Activated CD4-positive, alpha-beta T cell treated with anti-CD3 and anti-CD28 coated beads for 36 hours (primary cell): ENCODE measurements at places on chromosomes 13 and 19. TPM values are rescaled to one million over a fixed set of nuclear protein-coding genes. Genes with fewer than 3 reads are reported as not detected.
A peak's percentile ranks its signal among the peaks of the same experiment; 100 is the strongest.

DNA sequence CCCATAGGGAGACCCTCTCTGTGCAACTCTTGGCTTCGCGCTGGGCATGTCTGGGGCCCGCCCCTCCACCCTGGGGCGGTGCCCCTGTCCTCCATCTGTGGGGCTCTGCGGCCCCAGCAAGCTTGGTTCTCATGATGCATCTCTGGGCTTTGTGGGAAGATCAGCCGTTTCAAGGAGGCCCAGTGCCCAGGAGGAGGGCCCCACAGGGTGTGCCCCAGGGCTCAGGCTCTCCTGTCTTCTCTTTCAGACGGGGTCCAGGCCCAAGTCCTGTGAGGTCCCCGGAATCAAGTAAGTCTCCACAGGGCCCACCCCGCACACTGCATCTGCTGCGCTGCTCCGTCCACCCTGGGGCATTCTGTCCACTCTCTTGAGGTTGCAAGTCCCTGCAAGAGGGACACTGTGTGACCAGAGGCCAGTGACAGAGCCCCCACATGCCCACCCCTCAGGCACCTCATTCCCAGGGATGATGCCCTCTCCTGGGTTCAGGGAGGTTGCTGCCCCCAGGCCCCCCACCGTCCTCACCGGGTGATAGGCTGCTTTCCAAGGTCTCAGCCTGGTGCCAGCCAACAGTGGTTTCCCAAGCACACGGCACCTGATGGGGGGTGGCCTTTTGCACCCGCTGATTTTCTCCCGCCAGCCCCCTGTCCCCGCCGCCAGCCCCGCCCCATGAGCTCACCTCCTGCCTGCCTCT is 31.7 kb downstream of the COMP start:
- no peak for DNase-seq

GRCh38 chr13:71964491-71965100 is 97.6 kb upstream of the DACH1 start:
- no peak for DNase-seq

GRCh38 chr13:97573011-97573410 is 139.0 kb downstream of the RAP2A start:
- no peak for DNase-seq

DNA sequence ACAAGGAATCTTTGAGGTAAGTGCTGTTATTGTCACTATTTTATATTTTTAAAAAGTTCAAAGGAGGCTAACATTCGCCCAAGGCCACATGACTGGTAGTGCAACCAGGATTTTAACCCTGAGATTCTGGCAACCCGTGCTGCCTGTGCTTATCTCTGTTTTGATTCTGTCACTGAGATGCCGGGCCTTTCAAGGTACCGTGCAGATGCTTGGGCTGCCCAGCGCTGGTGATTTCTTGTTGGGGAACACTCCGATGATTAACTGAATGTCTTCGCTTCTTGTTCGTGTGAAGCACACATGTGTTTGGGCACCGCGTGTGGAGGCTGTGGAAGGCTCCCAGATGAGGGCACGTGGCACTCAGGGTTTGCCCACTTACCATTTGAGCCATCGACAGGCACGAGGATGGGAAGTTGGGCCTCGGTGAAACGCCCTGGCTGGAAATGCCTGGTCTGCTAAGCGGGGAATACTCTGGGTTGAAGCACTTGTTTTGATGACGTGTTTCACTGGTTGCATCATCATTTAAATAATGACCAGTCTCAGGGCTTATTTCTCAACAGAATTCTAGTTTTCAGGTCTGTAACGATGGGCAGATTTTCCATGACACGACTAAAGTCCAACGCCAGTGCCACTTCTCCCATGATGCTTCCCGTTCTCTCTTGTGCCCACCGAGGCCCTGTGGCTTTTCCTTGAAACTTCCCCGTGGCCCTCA is 392.7 kb downstream of the FGF9 start:
- no peak for DNase-seq

DNA sequence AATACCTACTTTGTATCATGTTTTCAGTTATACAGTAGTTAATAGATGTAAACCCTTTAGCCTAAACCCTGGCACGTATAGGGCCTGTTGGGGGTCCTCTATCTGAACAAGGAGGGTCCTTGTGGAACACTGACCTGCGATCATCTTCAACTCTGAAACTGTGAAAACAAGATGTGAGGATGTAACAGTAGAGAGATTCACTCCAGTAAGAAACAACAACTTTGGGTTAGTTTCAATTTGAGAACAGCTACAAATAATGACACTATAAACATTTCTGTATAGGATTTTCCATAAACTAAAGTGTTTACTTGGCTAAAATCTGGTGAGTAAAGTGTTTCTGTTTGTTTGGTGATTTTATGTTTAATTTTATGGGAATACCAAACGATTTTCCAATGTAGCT is 2.1 kb downstream of the CLC start:
- no peak for DNase-seq

- DNase-seq = no peak
These were observed 475.5 kb downstream of the TSHZ3 start for GRCh38 chr19:30873691-30874090.

DNA sequence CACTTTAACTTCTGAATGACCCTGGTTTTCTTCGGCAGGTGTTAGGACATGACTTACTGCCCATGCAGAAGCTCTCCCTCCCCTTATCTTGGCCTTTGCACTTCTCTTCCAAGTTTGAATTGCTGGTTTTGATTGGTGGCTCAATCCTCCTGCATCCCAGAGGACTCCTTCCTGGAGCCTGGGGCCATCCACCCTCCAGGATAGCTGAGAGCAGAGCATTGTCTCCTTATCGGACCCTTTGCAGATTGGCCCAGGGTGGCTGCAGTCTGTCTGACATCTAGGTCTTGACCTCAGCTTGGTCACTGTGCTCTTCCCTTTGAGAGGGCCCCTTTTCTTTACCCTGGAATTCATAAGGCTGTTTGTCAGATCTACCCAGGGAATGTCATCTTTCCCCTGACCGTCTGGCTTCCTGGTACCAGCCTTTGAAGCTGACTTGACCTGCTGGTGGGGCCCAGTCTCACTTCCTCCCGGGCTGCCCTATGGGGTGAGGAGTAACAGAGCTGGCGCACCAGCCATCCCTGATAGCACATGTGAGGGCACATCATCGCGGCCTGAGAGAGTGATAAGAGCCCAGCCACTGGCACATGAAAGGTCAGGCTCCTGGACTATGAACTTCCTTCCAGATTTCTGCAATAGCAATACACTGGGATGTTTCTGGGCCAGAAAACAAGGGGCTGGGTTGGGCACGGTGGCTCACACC is 172.9 kb upstream of the UBL3 start:
- no peak for DNase-seq

GRCh38 chr13:40130871-40131636 is 475.6 kb downstream of the COG6 start:
- peak; percentile 39 for DNase-seq

DNA sequence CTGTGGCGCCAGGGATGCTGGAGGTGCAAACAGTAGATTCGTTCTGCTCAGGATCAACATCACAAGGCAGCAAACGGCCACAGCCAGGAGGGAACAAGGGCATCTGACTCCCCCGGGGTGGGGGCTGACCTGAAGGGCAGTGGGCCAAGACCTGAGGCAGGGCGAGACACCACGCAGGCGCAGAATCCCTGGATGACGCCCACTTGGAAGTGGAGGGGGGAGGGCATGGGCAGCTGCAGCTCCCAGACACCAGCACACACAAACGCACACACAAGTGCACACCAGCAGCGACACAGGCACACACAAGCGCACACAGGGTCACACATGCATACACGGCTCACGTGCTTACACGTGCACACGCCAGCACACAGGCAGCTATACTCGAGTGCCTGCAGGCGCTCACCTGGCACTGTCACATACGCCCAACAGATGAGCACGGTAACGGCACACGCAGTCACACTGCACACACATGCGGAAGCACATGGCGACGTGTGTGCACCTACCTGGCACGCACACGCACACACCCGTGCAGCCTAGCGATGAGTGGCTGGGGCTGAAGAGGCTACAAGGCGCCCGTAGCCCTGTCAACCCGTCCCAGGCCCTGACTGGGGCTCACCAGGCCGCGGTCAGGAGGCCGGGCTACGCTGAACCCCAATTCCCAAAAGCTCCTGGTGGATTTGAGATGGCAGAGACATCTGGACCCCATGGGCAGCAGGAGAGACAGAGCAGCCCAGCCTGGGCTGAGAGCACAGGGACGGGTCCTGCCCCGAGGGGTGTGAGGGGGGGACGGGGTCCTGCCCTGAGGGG is 5.5 kb downstream of the C2CD4C start:
- no peak for DNase-seq

DNA sequence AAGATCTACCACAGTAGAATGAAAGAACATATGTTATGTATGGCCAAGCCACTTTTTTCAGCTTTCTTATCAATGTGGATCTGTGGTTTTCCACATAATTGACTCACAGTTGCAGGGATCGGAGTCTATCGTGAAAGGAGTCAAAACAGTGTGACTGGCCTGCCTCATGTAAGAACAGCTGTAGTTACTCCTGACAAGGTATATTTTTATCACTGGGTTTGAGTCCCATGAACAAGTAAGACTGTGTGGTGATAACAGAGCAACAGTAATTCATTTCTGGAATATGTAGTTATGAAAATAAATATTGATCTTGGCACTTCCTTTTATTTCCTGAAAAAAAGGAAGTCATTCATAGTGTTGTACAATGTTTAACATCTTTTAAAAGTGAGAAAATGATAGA is 416.6 kb downstream of the KLF12 start:
- DNase-seq = peak; percentile 17

DNA sequence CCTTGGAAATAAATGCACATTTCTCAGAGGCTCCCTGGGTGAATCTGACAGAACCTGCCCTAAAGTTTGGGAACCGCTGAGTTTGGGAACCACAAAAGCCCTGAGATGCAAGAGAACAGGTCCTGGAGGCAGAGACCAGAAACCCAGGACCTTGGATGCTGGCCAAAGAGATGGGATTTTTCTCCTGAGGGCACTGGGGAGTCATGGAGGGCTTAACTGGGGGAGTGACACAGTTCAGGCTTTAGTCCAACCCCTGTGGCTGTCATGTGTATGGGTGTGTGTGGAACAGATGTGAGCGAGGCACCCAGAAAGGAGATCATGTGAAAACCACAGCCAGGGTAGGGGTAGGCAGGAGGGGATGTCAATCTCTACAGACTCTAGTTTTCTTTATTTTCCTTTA is 3.9 kb upstream of the NCCRP1 start:
- DNase-seq = no peak

GRCh38 chr13:28471421-28471820 is 23.5 kb downstream of the FLT1 start:
- no peak for DNase-seq

- no peak for DNase-seq
These were observed 105.0 kb downstream of the STK24 start for GRCh38 chr13:98471934-98472333.

The EXOC3L2 gene
- total RNA-seq = not detected

The FBXO27 gene
- 0.71 TPM for total RNA-seq

The C2CD4C gene
- total RNA-seq = 0.11 TPM

The ARHGAP35 gene
- 16.5 TPM for total RNA-seq

The TGFBR3L gene
- 2.6 TPM for total RNA-seq

The VSIG10L gene
- total RNA-seq = 4.5 TPM
